Stimulated activated CD8-positive, alpha-beta memory T cell treated with anti-CD3 and anti-CD28 coated beads, Interleukin-15, amount 100 ng/mL, for 1 hour (primary cell): ENCODE measurements at places on chromosomes 3 and 15.

- DNase-seq: no peak
Observed at GRCh38 chr3:129207479-129207878, 23.8 kb upstream of the CNBP start.

DNA sequence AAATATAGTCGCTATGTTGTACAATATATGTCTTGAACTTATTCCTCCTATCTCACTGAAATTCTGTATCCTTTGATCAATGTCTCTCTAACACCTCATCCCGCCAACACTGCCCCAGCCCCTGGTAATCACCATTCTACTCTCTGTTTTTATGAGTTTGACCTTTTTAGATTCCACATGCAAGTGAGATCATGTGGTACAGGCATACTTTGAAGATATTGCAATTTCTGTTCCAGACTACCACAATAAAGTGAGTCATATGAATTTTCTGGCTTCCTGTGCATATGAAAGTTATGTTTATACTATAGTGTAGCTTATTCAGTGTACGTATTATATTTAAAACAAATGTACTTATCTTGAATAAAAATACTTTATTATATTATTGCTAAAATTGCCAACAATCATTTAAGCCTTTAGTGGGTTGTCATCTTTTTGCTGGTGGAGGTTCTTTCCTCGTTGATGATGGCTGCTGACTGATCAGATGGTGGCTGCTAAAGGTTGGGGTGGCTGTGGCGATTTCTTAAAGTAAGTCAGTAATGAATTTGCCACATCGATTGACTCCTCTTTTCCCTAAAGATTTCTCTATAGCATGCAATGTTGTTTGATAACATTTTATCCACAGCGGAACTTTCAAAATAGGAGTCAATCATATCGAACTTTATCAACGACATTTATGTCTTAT, 257.2 kb downstream of the NFKBIZ start:
- no peak for DNase-seq

- peak; percentile 8 for DNase-seq
Observed at GRCh38 chr3:47283193-47283537, 421 bp downstream of the KLHL18 start.

GRCh38 chr3:71900057-71900456, 115.1 kb upstream of the PROK2 start:
- no peak for DNase-seq

GRCh38 chr3:114307222-114307830, 13.5 kb downstream of the TIGIT start:
- DNase-seq: no peak

- DNase-seq: no peak
Observed at GRCh38 chr3:30551927-30552326, 54.5 kb upstream of the TGFBR2 start.

DNA sequence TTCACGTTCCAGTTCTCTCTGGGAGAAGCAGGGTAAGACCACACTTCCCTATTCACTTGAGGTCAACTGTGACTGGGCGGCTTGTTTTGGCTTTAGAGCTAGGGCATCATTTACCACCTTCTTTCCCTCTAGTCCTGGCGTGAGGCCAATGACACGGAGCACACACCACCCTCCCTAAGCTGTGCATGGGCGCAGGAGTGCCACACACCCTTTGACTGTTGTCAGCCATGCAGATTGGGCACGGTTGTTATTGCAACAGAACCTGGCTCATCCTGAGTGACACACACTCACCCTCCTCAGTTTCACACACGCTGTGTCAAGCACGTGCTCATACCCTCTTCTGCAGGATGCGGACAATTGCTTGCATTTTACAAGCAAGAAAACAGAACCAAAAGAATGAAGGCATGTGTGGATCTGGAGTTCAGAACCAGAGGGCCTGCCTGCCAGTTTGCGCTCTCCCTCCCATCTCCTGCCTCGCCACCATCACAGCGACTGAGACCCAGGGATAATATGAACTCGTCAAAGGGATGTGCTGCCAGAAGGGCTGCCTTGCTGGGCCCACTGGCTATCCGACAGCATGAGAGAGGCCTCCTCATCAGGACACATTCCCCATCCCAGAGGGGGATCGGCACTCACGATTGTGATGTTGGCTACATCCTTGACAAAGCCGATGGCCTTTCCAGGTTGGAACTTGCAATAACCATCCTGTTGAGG, 17.6 kb downstream of the CTSH start:
- no peak for DNase-seq

DNA sequence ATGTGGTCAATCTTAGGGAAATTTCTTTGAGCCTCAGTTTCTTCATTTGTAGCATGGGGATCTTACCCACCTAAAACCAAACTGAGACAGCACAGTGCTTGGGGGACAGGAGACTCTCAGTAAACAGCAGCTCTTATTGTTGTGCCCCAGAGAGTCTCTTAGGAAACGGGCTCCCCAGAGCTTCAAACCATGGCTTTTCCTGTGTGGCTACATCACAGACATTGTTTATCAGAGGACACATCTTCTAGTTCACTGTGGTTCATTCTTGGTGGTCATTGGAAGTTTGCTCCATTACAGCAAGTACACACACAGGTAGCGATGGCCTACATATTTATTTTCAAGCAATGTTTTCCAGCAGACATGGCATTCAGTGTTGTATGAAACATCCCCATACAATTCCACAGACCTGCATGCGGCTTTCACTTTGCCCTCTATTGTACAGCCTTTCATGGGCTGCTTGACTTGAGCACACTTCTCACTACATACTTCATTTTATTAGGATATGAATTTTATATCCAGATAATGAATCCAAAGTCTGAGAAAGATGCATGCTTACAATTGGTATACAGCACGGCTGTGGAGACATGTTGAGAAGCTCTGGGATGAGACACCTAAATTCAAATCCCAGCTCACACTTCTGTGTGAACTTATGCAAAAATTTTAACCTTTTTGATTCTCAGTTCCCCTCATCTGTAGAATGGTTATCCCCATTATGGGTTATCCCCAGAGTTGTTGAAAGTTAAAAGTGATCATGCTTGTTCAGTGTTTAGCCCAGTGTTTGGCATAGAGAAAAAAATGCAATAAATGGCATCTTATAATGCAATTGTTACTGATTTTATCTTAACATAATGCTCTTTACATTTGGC, 84.8 kb upstream of the ICE2 start:
- DNase-seq: no peak

DNA sequence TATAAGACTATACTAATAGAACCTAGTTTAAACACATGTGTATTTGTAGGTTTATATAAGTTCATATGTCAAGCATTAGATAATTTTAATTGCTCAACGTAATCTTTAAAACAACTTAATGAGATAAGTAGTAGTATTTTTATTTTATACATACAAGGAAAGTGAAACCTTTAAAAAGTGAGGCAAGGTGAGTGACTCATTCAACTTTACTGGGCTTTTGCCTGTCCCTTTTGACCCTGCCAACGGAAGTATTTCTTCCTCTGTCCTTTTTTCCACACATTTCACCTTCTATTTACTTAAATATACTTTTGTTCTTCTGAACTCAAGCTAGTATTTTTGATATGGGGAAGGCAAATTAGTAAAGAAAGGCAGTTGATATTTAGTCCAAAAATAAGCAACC, 78.5 kb downstream of the KBTBD8 start:
- DNase-seq: no peak

GRCh38 chr15:63054985-63055384, 12.4 kb downstream of the TPM1 start:
- DNase-seq: no peak

DNA sequence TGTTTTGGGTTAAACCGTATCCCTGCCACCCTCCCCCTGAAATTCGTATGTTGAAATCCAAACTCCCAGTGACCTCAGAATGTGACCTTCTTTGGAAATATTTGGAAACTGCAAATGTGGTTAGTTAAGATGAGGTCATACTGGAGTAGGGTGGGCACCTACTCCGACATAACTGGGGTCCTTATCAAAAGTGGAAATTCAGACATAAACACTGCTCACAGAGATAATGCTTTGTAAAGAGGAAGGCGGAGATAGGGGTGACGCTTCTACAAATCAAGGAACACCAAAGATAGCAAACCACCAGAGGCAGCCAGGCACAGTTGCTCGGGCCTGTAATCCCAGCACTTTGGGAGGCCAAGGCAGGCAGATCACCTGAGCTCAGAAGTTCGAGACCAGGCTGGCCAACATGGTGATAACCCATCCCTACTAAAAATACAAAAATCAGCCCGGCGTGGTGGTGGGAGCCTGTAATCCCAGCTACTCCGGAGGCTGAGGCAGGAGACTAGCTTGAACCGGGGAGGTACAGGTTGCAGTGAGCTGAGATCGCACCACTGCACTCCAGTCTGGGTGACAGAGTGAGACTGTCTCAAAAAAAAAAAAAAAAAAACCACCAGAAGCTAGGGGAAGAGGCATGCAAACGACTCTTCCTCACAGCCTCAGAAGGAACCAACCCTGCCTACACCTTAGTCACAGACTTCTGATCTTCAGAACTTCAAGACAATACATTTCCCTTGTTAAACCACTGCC, 51.1 kb upstream of the CHD2 start:
- no peak for DNase-seq

- DNase-seq: no peak
Observed at GRCh38 chr3:31132132-31132769, 237.8 kb upstream of the GADL1 start.

DNA sequence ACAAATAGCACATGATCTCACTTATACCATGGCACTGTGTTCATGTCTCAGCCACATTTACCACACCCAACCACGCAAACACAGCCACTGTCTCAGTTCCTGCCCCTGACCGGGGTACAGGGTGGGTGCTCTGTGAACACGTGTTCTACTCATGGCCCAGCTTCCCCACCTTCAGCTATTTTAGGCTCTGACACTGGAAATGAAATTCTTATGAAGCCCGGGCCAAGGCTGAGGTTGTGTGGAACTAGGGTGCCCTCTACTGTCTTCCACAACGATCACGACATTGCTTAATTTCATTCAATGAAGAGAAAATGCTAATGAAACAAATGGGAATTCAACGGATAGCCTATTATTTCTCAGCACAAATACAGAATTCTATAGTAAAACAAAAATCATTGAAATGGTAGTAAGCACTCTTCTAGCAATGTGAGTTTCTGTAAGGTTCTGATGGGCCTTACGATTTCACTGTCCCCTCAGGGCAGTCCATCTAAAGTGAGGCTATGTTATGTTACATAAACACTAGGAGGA, 2.1 kb upstream of the GABRA5 start:
- DNase-seq: no peak

GRCh38 chr15:35657679-35658311, 111.8 kb upstream of the DPH6 start:
- DNase-seq: no peak

DNA sequence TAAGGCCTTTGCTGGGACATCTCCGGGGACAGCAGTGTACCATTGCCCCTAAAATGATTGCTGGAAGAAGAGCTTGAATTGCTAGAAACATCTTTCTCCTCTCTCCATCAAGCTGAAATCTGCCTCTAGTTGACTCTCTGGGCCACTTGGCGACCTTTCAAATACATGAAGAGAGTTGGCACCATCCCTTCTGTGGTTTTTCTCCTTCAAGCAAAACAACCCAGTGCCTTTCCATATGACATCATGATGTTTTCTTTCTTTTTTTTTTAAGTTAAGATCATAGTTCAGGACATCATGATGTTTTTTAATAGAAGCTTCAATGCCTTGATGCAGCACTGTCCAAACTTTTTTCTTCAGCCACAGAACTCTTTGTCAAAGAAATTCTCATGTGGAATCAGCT, 144.0 kb upstream of the PTPRG start:
- DNase-seq: no peak

DNA sequence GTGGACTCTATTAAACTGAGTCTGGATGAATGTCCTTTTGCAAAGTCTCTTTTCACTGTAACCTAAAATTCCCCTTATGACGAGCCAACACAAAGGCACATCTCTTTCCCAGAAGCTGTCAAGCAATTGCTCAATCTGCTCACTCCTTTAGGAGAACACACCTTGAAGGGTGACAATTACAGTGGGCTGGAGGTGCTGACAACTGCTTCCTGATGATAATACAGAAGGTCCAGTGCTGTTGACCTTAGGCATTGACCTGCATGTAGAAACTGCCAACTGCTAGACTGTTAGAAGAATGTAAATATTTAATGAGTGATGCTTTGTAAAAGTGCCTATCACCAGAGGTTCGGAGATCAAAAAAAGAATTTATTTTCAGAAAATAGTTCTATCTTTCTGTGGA, 757.7 kb downstream of the GRM7 start:
- no peak for DNase-seq

GRCh38 chr15:64697911-64698369, 77.4 kb downstream of the RBPMS2 start:
- DNase-seq: no peak

DNA sequence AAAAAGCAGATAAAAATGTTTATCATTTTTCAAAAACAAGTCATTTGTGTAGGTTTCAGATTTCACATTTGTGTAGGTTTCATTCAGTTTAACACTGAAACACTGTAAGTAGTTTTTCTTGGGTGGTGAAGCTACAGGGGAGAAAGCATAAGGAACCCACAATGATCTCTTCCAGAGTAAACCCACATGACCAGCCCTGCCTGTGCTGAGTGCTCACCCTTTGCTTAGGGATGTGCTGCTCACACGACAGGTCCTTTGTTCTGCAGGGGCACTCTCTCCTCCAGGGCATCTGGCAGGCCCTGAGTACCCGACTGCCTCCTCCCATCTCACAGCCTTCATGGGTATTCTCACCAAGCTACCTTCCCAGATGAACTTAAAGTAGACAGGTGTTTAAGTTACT, 28.9 kb downstream of the ZXDC start:
- DNase-seq: no peak

DNA sequence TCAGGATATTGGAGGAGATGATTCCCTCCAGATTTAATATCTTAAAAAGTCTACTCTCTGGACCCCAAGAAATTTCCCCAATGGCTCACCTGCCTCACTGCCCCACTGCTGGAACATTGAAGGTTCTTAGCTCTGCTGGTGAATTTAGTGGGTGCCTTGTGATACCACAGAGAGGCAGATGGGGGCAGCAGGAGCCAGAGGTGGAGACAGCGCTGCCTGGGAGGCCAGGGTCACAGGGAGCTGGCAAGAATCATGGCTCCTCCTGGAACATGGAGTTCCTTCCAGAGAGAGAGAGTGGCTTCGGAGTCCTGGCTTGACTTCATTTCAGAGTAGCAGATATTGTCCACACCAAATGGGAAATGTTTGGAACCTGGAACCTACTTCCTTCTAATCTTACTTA, 263.5 kb upstream of the CFAP20DC start:
- peak; percentile 2 for DNase-seq

- DNase-seq: no peak
Observed at GRCh38 chr3:111326144-111326995, 215.6 kb upstream of the CD96 start.

- no peak for DNase-seq
Observed at GRCh38 chr3:44467241-44467640, 10.2 kb downstream of the ZNF445 start.

DNA sequence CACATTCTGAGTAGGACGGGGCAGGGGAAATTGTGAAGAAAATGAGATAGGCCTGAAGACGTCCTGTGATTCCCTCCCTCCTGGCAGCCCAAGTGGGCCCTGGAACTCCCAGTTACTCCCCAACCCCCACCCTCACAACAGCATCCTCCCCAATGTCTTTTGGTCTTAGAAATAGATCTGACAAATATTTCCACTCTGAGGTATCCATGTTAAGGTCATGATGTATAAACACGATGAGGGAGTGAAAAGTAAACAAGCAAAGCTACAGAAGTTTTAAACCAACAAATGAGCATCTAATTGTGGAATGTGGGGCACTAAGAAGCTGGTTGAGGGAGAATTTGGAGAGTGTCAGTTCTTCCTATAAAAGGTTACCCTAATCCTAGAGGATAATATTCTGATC, 103.7 kb upstream of the AADACL2 start:
- no peak for DNase-seq

GRCh38 chr3:20322085-20322484, 136.1 kb upstream of the SGO1 start:
- DNase-seq: no peak
